Sigmoid colon (tissue), 7 donors: ENCODE measurements at places on chromosomes 16 and 17.
A peak's percentile ranks its signal among the peaks of the same experiment; 100 is the strongest.

DNA sequence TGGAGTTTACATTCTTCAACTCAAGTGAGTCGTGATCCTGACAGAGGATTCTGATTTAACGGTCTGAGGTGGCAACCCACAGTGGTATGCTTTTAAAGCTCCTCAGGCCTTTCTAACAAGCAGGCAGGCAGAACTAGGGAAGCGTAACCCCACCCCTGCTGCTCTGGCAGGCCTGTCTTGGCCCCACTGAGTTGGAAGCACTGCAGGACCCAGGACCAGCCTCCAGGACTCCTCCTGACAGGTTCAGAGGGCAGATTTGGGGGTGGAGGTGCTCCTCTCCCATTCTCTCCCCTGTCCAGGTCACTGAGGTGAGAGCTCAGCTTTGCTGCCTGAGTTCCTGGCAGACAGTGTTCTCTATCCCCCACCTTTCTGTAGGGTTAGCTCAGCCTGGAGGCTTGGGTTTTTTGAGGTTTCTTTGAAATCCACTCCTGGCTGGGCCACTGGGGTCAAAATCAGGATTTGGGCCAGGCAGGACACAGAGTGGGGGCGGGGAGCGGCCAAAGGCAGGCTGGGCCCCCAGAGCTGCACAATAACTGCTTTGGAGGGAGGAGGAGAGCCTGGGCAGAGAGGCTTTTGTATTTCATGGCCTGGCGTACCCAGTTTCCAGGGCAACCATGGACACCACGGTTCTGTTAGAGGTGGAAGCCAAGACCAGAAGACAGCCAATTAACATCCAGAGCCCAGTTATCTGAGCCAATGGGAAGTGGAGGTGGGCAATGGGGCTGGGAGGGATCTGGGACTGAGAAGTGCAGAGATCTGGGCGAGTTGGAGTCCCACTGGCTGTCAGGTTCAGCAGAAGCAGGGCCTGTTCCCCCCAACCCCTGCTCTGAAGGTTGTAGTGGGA is 9.5 kb downstream of the MRPL27 start:
- DNase-seq, result peak; percentile 56

DNA sequence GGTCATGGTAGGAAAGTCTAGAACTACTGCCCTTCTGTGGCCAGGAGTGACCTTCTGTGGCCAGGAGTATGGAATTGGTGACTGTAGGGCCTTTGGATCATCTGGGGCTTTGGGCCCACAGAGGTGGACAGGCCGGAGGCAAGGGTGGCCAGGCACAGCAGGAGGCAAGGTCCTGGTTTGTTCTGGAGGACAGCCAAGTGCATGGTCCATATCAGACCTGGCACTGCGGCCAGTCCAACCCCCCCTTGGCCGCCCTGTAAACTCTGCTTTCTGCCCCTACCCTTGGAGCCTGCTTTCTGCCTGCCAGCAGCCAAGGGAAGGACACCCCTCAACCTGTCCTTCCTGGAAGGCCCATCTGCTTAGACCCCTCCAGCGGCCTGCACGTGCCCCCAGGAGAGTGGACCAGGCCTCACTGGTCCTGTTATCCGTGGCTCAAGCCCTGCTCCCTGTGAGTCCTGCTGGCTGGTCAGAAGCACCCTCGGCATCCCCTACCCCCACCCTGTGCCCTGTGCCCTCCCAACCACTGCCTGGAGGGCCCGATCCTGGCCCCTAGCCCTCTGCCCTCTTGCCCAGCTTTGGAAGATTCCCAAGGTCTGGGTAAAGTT is 2.3 kb upstream of the DCXR start:
- DNase-seq, result no peak

GRCh38 chr16:1709356-1709755 is 3.4 kb downstream of the MAPK8IP3 start:
- no peak for DNase-seq

- no peak for DNase-seq
Observed at GRCh38 chr16:85689285-85689949, 663 bp upstream of the GINS2 start.

GRCh38 chr16:78645657-78646056 is 546.2 kb downstream of the WWOX start:
- DNase-seq, result no peak

GRCh38 chr17:50461550-50462132 is 7.0 kb downstream of the CHAD start:
- no peak for DNase-seq

DNA sequence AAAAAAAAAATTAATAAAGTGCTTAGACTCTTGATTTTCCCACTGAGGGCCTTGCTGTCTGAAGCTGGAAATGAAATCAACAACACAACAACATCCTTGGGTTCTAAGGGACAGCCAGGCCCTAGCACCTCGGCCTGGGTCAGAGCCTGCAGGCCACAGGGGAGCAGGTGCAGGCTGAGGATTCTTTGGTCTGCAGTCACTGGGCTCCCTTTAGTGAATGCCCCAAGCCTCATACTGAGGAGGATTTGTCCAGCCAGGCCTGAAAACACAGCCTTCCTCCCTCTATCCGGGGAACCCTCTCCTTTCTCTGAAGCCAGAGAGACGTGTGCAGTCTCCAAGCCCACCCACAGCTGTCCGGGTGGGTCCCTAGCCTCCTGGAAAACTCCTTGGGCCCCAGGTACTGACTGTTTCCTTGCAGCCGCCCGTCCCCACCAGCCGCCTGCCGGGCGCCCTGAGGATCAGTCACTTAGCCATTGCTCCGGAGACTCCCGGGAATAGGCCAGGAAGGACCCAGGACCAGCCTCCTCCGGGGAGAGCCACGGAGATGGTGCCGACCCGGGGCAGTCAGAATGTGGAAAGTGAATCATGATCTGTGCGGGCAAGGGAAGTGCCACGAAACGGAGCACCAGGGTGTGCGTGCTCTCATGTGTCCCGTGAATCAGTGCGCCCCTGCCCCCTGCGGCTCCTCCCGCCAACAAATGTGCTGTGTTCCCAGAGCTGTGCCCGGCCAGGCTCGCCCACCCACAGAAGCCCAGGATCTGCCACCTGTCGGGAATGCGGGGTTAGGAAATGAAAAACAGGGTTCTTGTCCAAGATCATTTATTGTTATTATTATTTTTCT is 91.0 kb downstream of the RTN4RL1 start:
- no peak for DNase-seq

- no peak for DNase-seq
Observed at GRCh38 chr16:85550953-85551924, 61.9 kb upstream of the GSE1 start.

GRCh38 chr16:30947859-30948666 is 805 bp upstream of the ORAI3 start:
- DNase-seq, result peak; percentile 97

GRCh38 chr16:16139806-16140205 is 83.5 kb downstream of the ABCC6 start:
- DNase-seq, result no peak

DNA sequence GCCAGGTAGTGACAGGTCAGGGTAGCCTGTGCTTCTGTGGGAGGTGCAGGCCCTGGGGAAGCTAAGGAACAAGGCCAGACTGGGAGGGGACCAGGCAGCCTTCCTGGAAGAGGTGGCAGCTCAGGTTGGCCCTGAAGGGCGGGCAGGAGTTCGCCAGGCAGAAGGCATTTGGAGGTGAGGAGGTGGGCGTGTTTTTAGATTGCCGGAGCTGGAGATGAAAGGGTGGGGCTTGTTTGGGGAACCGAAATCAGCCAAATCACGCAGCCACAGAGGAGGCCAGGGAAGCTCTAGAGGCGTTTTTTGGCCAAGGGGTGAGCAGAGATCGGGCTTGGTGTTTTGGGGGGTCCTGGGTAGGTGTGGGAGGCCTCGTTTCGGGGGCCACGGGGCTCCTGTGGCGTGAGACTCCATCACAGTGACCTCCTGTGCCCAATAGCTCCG is 7.6 kb downstream of the ADCY7 start:
- no peak for DNase-seq

DNA sequence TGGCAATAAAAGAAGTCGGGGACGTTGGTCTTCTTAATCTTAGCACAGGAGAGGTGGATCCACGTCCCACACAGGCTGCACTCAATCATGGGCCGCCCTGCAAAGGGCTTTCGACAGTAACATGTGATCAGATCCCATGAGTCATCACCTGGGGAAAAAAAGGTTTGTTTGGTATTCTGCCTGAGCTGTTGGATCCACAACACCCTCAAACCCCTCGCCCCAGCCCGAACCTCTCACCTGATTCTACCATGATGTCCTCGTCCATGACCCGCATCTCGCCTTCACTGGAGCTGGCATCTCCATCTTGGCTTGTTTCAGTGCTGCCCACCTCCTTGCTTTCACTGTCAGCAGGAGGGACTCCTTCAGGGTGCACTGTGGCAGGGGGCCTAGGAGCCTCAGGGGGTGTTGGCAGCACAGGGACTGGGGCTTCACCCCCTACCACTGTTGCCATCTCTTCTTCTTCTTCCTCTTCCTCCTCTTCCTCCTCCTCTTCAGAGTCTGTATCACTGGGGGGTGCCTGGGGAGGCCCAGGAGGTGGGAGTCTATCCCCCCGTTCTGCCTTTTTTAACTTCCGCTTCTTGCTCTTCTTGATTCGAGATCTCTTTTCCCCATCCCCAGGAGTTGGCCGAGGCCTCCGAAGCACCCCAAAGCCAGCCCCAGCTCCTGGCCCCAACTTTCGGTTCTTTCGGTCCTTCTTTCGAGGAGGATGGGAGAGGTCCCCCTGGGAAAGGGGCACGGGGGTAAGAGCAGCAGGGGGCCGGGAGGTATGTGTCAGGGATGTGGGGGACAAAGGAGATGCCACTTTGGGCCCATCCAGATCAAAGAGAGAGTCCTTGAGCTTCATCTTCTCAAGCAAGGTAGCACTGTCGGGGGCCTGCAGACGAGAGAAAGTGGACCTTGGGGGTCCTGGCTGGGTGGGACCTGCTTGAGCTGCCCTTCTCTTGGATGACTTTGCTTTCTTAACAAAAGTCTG is 1.7 kb upstream of the DVL2 start:
- peak; percentile 63 for DNase-seq

- no peak for DNase-seq
Observed at GRCh38 chr17:60390186-60390585, 1.7 kb downstream of the USP32 start.

DNA sequence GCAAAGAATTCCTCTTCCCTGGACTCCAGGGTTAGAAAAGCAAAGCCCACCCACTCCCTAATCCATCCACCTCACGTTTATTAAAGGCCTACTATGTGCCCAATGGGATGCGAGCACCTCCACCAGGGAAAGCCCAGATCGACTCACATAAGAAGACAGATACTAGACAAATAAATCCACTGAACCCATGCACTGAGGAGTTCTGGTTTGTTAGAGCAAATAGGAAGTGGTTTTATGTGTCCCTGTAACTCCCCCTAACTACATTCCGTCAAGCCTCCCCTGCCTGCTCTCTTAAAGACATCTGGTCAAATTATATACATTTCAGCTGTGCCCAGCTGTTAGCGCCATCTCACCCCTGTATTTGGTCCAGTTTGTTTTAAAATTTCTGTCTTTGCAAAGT is 218.5 kb upstream of the RPL38 start:
- no peak for DNase-seq

DNA sequence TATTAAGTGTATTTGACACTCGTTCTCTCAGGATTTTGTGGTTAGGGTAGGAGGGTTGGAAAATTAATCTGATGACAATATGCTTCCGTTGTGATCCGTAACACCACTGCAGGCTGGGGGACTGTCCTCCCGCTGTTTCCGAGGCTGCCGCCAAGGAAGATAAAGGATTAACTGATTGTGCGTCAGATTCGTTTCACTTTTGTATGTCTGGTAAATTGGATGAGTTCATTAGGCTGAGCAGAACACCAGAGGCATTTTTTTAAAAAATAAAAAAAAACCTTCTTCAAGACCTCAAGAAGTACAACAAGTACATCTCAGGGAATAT is 486.7 kb upstream of the SALL1 start:
- DNase-seq, result no peak

GRCh38 chr17:82679586-82680465 is 18.7 kb downstream of the RAB40B start:
- DNase-seq, result no peak
